Colonic mucosa (tissue), 4 donors: ENCODE measurements at places on chromosomes 11 and 22. TPM values are rescaled to one million over a fixed set of nuclear protein-coding genes. Genes with fewer than 3 reads are reported as not detected.

The ZBTB16 gene
- total RNA-seq, result 13.7 TPM

DNA sequence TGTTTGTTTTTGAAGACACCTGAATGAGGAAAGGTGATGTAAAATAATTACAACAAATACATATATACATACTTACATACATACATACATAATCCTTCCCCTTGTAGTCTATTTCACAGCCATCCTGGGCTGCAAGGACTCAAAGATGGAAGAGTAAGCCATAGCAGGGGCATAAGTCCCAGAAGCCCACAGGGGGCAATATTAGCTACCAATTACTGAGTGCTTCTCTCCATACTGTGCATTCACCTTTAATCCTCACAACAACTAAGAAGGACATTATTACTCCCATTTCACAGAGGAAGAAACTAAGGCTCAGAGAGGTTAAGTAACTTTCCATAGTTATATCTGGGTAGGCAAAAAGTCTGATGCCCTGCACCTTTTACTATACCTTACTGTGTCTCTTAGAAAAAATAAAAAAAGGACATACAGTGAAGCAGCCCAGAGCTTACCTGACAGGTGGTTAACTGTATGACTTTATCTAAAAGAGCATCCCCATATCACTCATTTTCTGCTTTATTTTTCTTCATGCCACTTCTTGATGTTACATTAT, 2.7 kb downstream of the SERGEF start:
- H3K27ac ChIP-seq, result no peak overlapping the region
- no peak overlapping the region for H3K4me3 ChIP-seq
- DNase-seq, result no peak
- no peaks in the 10 kb centered on the region for H3K27me3 ChIP-seq

- DNase-seq, result no peak
- H3K4me3 ChIP-seq, result no peak overlapping the region
- H3K4me1 ChIP-seq, result no peaks in the 10 kb centered on the region
- H3K27me3 ChIP-seq, result no peaks in the 10 kb centered on the region
- H3K36me3 ChIP-seq, result no peaks in the 10 kb centered on the region
Observed at GRCh38 chr22:33232071-33232470, 173.9 kb upstream of the SYN3 start.

- no peak overlapping the region for H3K4me3 ChIP-seq
- no peak for DNase-seq
- H3K27me3 ChIP-seq, result no peaks in the 10 kb centered on the region
Observed at GRCh38 chr22:42617155-42617983, 2.7 kb upstream of the POLDIP3 start.

DNA sequence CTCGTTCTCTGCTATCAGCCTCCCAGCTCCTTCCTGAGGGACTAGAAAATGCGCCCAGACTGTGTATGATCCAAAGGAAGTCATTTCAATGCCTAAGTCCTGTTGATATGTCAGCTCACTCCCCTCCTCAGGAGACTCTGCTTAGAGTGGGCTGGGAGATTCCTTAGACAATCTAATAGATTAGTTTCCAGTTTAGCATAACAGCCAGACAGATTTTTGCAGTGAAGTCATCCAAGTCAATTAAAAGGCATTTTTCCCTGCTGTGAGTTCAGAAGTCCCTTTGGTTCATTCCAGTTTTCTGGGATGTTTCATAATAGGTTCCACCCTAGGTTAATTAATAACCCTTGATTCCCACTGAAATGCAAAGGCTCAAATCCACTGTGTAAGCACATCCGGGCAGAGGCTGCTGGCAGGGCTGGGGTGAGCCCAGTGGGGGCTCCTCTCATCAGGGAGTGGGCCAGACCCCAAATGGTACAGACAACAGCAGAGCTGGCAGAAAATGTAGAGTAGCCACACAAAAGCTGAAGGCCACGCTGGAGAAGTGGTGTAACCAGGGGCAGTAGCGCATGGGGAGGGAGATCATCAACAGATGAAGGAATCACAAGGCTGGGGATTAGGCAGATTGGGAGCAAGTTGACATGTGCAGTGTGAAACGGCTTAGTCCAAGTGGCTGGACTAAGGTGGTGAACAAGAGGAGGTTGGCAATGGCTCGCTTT, 90.6 kb downstream of the SYN3 start:
- H3K27ac ChIP-seq, result no peak overlapping the region
- no peaks in the 10 kb centered on the region for H3K27me3 ChIP-seq
- no peaks in the 10 kb centered on the region for H3K36me3 ChIP-seq
- no peak overlapping the region for H3K4me3 ChIP-seq
- H3K4me1 ChIP-seq, result no peaks in the 10 kb centered on the region

DNA sequence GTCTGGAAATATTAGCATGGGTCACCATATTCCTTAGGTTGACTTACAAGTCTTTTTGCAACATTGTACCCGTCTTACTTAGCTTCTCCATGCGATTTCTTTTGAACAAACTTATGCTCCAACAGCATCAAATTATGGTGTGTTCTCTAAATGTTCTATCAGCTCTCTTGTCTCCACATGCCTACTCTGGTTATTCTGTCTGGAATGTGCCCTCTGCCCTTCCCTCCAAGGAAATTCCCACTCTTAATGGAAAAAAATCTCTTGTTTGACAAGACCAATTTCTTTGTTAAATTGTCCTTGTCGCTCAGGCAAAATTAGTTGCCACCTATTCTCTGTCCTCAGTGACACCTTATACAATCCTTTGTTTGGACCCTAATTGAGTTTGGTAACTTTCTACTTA, 522.8 kb upstream of the LUZP2 start:
- no peak overlapping the region for H3K27ac ChIP-seq
- DNase-seq, result no peak
- H3K4me1 ChIP-seq, result no peaks in the 10 kb centered on the region
- no peaks in the 10 kb centered on the region for H3K36me3 ChIP-seq
- H3K4me3 ChIP-seq, result no peak overlapping the region
